Effector memory CD8-positive, alpha-beta T cell (primary cell): ENCODE measurements at places on chromosomes 5 and 9.

- DNase-seq: no peak
Observed at GRCh38 chr9:108197008-108197365, 658.8 kb downstream of the ACTL7B start.

DNA sequence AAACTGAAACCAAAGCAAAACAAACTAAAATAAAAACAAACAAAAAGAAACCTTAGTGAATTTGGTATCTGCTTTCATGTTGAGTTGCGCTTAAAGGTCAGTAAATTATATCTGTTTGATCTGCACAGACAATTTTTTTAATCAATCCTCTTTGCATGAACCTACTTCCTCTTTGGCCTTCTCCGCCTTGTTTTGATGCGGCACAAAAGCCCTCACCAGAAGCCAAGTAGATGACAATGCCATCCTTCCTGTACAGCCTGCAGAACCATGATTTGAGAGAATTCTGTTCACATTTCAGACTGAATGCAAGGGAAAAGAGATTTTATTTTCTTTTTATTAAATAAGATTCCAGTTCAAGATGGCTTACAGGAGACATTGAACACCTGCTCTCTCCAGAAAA lies 473.6 kb upstream of the FTMT start:
- no peak for DNase-seq

DNA sequence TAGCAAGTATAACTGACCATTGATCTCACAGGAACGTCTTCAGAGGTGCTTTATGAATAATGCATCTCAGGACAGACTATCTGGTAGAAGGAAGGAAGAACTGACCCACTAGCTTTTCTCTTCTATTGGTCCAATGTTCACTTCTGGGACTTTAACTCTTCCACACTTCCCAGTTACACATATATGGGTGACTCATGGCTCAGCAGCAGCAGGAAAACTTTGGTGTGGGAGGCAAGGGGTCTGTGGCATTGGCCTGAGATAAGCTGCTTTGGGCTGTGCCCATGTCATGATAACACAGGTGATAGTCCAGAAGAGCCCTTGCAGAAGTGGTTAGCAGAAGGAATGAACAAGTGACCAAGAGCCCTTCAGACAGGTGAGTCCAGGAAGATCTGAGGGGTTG lies 148.8 kb downstream of the RAB3C start:
- DNase-seq: no peak

DNA sequence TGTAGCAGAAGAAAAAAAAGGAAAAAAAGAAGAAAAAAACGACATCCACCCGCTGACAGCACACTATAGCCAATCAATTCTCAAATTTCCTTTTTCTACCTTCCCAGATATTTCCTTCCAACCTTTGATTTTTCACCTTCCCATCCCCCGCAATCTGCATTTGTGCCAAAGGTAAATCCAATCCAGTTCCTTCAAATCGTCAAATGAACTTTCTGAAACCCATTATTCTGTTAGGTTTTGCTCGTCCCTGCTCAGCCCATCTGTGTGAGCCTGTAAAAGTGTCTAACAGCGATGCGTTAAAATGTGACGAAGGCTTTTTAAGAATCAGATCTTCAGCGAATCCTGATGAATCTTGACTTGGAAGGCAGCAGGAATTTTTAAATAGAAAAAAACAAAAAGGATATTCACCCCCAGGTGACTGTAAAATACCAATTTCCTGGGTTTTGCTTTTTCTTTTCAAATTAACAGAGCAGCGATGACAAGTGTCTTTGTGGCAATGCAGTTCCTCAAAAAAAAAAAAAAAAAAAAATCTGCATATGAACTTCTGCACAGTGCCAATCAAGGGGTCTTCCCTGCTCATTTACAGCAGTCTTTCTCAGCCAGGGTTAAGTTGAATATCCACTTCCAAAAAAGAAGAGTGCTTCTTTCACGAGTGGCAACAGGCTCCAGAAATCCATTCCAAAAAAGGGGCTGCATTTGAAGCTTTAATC lies 367 bp upstream of the SHC3 start:
- no peak for DNase-seq

GRCh38 chr5:36279054-36279698 lies 22.5 kb downstream of the RANBP3L start:
- no peak for DNase-seq

GRCh38 chr5:170254056-170254455 lies 21.3 kb downstream of the C5orf58 start:
- peak; percentile 67 for DNase-seq

- no peak for DNase-seq
Observed at GRCh38 chr5:69312459-69313160, 20.0 kb downstream of the CCDC125 start.

- DNase-seq: no peak
Observed at GRCh38 chr5:11524188-11524587, 380.1 kb downstream of the CTNND2 start.

GRCh38 chr9:89388084-89388867 lies 70.0 kb downstream of the SECISBP2 start:
- DNase-seq: no peak

- DNase-seq: no peak
Observed at GRCh38 chr5:78778538-78778937, 130.0 kb upstream of the LHFPL2 start.

- no peak for DNase-seq
Observed at GRCh38 chr5:111461255-111461671, 51.1 kb downstream of the STARD4 start.

DNA sequence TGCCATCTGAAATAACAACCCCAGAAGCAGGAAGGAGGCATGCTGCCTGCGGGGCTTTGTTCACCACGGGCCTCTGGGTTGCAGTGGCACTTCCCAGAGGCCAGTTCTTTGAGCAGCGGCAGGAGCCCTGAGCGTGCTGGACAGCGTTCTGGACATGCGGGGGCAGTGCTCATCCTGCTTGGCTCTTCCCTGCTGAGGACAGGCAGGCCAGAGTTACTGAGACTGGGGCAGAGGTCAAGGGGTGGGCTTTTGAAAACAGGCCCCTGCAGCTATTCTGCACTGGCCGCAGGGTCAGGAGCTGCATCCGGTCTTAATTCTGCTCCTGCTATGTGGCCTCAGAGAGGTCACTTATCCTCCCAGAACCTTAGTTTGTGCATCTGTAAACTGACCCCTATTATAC lies 258.6 kb downstream of the FSTL4 start:
- DNase-seq: no peak

DNA sequence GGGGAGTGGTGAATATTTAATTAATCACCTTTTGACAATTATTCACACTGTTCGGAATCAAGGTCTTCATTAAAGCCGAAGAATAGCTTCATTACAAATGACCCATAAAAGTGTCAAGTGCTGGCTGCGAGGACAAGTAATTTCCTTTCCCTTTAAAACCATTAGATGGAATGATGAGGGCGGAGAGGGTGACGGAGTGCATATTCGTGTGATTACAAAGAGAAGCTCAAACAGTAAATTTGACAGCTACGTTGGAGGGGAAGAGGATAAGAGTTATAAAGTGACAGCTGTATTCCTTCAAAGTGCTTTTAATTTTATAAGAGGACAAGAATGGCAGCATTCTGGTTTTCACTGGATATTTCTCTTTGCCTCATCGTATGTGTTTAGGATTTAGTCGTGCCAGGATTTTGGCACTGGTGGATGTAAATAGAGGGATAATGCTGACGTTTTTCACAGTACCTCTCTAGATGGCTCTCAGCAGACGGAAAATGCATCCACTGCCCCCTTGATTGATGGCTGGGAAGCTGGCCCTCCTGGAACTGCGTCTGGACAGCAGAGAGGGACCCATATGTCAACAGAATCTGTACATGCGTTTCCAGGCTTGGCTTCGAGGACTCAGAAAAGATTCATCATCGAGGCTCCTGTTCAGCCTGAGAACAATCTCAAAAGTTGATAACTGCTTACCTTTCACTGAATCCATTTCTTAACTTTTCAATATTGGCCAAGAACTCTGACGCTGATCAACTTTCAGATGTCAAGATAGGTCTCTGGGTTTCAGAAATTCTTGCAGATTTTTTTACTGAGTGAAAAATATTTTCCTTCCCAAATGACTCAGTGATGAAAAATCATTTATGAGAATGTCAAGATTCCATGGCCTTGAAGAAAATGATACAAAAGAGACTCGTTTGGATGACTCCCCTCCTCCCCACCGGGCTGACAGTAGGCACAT lies 50.4 kb upstream of the IRX2 start:
- no peak for DNase-seq

DNA sequence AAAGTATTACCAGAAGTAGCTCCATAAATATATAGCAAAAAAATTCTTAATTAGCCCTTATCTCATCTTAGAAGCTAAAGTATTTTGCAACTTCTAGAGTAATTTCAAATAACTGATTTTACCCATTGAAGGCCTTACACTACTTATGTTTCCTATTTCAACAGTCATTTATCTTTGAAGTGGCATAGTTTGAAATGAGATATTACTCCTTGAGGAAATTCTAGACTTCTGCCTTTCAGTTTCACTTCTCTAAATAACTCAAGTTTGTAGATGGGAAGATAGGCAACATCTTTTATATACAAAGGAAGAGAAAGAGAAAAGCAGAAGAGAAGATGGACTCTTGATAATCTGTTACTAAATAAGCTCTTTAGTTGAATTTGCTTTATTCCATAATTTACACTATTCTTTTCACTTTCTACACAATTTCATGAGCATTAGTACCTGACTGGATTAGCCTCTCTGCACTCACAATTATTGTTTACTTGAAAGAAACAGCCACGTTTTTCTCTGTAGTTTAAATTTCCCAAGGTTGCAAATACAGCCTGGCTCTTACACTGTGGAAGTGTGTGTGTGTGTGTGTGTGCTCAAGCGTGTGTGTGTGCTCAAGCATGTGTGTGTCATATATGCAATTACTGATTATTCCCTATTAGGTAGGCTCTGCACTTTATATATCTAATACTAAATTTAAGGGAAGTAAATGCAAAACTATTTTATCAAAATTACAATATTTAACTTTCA lies 60.6 kb upstream of the EMB start:
- no peak for DNase-seq

DNA sequence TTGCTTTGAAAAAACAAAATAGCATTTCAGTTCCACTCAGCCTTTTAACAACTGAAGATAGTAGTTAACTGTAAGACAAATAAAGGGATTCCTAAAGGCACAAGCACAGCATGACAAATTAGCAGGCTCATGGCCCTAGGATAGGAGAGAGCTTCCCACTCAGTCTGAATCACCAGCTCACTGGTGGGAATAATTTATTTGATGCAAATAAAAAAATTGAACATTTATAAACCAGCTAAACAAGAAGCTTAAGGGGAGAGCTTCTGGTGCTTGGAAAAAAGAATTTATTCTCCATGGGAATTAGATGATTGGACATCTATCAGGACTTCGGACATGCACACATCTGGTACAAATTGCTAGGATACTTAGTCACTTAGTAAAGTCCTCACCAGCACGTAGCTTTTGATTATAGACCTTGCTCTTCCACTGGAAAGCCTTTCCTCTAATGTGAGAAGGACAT lies 294.1 kb upstream of the TNC start:
- no peak for DNase-seq

DNA sequence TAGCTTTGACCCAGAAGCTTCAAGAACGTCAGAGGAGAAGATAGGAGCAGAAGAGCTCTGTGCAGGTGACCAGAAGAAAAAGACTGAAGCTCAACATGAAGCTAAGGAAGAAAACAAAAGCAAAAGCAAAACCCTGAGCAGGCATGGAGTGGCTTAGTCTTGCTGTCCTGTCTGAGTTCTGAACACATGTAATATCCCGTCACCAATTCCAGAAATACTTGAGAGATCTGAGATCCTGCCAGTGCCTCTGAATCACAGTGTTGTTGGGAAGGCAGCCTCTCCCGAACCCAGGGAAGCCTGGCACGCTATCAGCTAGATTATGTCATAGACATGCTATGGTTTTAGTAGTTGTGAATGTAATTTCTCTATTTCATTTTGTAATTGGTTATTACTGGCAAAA lies 235.7 kb downstream of the ICE1 start:
- no peak for DNase-seq

DNA sequence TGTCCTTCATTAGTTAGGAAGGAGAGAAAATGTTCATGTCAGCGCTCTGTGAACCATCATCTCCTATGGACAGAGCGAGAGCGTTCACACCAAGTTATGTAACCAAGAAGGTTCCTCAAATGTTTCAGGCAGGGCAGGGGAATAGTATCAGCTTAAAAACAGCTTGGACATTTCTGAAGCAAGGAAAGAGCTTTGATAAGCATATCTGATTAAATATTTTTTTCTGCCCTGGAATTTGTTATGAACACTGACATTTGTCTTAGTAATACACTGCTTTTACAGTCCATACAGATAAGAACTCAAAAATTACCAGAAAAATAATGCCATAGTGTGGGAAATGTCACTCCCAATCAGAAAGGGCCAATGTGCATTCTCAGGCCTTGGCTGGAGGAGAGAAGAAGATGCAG lies 66.3 kb upstream of the LIFR start:
- no peak for DNase-seq

- DNase-seq: no peak
Observed at GRCh38 chr5:112886975-112887374, 25.9 kb downstream of the SRP19 start.

DNA sequence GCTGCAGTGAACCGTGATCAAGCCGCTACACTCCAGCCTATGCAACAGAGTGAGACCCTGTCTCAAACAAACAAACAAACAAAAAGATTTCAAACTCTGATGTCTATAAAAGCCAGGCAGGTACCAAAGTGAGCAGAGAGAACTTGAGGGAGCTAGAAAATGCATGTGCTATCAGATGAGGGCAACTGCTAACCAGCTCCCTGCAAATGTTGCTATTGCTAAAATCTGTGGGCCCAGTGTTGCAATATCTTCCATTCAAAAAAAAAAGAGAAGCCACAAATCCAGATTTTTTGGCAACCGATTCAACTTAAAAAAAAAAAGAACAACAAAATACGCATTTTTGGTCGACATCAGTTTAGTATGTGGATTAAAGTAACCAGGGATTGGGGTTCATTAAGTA lies 5.5 kb downstream of the UBE2D2 start:
- no peak for DNase-seq

- DNase-seq: no peak
Observed at GRCh38 chr5:118326481-118327045, 661.8 kb downstream of the DTWD2 start.

- no peak for DNase-seq
Observed at GRCh38 chr9:5441043-5441442, 3.3 kb upstream of the PLGRKT start.

DNA sequence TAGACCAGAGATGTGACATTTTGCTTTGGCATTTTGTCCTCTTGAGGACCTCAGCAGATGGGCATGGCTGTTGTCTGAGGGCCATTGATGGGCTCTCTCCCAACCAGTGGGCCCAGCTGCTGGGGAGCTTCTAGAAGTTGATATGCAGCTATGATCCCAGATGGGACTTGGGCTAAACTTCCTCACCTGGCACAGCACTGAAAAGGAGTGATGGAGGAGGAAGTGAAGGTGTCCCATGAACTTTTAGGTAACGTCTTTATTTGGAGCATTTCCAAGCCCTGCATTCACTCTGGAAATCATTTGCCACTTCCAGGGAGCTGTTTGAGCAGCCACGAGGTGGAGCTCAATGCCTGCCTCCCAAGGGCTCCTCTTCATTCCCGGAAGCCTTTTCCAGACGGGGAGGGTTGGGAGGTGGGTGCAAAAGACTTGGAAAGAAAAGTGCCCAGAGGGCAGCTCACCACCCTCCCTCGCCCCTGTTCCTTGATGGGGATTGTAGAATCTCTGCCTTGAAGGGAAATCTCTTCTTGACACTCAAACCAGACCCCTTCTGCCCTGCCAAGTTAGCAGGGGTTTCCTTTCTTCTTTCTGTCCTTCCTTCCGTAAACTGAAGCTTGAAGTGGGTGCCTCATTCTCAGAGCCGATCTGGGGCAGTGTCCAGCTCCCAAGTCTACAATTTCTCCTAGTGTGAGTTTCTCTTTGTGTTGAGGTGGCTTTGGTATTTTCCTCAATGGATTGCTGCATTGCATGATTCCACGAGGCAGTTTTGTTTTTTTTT lies 18.1 kb upstream of the NEUROG1 start:
- no peak for DNase-seq
